ENCODE measurements at places on chromosomes 1 and 21. TPM values are rescaled to one million over a fixed set of nuclear protein-coding genes. Genes with fewer than 3 reads are reported as not detected.

Gene GNG4
- total RNA-seq, result 15.4 TPM

Gene INKA2
- 2.1 TPM for total RNA-seq

Gene GNL2
- total RNA-seq, result 52.0 TPM

Gene TFF2
- total RNA-seq, result not detected

Gene CASQ1
- total RNA-seq, result not detected

Gene CTSK
- total RNA-seq, result 1.6 TPM

Gene EFNA4
- 15.8 TPM for total RNA-seq

Gene SORT1
- total RNA-seq, result 3.9 TPM

Gene TBX19
- total RNA-seq, result 0.54 TPM

Gene IL20
- 0.10 TPM for total RNA-seq

Gene SPATA45
- not detected for total RNA-seq

Gene TRPM2
- 8.3 TPM for total RNA-seq

Gene SELL
- total RNA-seq, result 0.35 TPM

Gene KCNK2
- total RNA-seq, result 0.08 TPM
